Vagina (tissue), 2 donors: ENCODE measurements at places on chromosomes 1 and 21. TPM values are rescaled to one million over a fixed set of nuclear protein-coding genes. Genes with fewer than 3 reads are reported as not detected.

NTNG1 gene
- 6.6 TPM for total RNA-seq

GRCh38 chr1:227397354-227397978 is 79.2 kb upstream of the CDC42BPA start:
- DNase-seq = no peak

GRCh38 chr1:154265586-154265985 is 6.8 kb upstream of the HAX1 start:
- no peak for DNase-seq

DNA sequence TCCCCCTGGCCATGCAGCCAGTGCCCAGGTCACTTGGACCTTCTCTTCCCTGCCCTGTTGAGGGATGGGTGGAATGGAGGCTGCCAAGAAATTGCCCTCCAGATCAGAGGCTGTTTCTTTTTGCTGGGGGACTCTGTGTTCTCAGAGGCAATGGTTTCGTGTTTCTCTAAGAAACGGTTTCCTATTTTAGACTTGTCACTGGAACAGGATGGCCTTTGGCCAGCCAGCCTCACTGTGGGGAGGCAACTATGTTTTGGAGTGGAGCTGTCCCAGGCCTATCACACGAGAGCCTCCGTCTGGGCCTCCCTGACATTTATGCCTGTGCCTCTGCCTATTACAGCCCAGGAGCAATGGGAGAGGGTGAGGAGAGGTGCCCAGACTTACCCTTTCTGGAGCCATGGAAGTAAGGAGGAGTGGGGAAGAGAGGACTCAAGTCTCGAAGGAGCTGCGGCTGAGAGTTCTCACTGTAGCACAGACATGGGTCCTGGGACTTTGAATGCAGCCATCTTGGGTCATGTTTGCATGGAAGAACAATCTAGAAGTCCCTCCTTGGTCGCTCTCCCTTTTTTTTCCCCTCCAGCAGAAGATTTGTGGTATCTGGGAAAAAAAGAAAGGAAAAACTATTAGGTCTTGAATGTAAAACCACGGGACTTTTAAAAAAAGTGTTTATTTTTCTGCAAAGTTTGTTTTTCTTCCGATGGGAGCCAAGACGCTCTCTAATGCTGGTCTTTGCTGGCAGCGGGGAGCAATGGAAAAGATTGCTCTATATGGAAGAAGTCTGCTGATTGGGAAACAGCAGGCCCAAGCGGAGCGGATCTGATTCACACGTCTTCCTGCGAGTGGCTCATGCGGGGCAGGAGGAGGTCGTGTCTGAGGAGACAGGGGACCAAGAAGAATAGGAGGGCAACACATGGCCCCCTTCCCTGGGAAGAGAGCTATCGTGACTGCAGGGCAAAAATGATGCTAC is 219.2 kb downstream of the FOXD2 start:
- DNase-seq = peak; percentile 70

FAAH gene
- 38.1 TPM for total RNA-seq

DNA sequence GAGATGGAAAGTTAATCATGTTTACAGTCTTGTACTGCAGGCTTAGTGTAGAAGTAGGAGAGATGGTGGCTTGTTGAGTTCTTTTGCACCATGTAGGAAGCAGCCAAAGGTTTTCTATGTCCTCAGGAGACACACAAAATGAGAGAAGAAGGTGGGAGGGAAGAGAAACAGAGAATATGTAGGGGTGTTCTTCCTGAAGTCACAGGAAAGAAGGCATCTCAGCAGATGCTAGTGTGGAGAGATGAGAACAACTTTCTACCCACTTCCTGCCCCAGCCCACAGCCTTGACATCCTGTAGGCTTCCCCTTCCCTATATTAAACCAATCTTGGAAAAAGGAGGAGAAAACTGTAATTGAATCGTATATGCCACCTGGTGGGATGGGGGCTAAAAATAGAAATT is 217.0 kb downstream of the S1PR1 start:
- DNase-seq = no peak

DYNLT5 gene
- total RNA-seq = 0.98 TPM

DNA sequence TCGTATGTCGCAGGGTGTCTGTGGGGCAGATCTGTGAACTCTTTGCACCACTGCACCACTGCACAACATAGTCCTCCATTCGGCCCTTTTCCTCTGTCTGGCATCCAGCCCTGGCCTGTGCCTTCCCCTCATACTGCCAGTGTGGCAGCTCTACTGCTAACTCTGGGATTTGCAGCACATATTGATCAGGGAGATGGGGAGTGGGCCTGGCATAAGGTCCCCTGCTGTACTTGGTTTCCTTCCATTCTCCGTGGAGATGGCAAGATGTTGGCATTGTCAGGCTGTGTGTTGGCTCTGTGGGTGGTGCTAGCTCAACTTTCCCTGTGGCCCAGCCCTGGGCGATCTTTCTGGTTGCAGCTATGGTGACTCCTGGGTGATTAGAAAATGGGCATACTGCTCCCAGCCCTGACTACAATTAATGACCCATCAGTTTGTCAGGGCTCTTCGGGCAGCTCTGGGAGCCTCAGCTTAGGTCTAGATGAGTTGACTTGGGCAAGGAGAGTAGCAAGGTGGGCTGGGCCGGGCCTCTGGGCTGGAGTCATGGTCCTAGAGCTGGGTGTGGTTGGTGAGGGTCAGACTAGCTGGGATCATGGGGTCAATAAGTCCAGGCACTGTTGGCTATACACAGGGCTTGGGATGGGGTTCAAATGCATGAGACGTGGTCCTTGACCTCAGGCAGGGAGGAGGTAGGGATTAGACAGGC is 11.4 kb downstream of the PTPRU start:
- no peak for DNase-seq

B3GALT2 gene
- total RNA-seq = 0.49 TPM

DNA sequence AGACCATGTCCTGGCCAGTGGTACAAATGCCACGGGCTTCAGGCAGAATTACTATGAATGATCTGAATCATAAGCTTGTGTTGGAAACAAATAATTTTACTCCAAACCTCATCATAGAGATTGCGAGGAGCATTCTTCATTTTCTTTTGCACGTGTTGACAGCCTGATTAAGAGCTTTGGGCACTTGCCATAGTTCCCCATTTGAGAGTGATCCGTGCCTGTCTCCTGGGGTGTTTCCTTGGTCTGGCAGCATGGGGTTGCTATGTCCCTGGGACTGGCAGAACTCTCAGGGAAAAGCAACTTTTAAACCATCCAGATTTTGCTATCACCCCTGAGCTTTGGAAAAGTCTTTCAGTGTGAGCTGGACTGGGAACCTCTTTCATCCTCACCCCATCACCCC is 54.3 kb upstream of the KCNJ6 start:
- DNase-seq = no peak

SPRR5 gene
- total RNA-seq = not detected

RGS7 gene
- not detected for total RNA-seq
